ENCODE measurements at places on chromosomes 11 and 22.

- no peak for DNase-seq
Measured at GRCh38 chr11:95736355-95736754, 53.2 kb downstream of the FAM76B start.

GRCh38 chr11:19301361-19301760 lies 60.6 kb upstream of the E2F8 start:
- no peak for DNase-seq

DNA sequence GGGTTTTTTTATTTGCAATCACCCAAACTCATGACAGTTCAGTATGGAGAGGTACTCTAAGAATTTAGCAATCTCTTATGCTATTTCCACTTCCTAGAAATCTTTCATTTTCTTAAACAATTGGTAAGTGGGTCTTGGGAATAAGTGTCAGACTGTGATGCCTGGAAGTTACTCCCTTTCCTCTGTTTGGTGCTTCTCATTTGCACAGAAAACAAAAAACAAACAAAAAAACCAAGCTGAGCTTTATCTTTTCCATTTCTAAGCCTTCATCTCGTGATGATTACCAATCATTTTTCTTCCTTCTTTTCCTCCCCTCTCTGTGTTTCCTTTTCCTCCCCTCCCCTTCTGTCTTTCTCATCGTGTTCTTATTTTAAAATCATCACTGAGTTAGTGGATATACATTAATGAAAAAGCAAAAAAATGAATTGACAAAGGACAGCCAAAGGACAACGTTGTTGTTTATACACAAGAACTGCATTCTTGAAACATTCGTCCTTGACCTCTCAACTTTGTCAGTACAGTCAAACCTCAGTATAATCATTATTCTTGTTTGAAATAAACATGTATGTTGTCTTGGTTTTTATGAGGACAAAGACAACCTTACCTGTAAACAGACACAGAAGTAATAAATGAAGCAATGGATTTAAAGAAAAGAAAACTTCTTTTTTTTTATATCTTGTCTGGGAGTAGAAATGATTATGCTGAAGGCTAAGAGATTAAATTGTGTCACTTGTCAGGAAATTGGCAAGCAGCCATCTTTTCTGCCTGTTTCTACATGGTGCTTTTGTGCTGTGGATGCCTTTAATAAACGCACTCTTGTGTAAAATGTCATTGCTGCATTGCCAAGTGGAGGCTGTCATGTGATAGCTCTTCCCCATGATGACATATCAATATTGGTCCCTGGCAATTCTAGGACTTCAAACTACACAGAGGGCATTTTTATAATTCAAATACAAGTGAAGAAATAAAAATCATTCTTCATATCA lies 803.2 kb upstream of the CCDC90B start:
- no peak for DNase-seq

DNA sequence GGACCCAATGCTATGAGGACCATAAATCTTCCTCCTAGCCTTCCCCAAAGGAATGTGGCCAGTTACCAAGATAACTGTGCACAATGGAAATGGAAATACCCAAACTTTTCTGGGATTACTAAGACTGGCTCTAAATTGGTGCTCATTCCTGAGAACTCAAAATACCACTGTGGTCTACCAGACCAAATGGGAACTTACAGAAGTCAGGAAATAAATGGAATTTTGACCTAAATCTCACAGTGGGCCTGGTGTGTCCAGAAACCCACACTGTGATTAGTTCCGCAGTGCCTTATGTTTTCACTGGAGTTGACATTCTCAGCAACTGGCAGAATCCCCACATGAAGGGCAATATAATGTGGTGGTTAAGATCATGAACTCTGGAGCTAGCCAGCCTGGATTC lies 99.4 kb upstream of the ZC3H12C start:
- DNase-seq = no peak

- no peak for DNase-seq
Measured at GRCh38 chr11:17736930-17737817, 2.6 kb downstream of the KCNC1 start.
